ENCODE measurements at places on chromosomes 12 and 14. TPM values are rescaled to one million over a fixed set of nuclear protein-coding genes. Genes with fewer than 3 reads are reported as not detected.

SLC6A15 gene
- 0.13 TPM for total RNA-seq

CD69 gene
- total RNA-seq = not detected

INHBC gene
- total RNA-seq = not detected

COCH gene
- 0.06 TPM for total RNA-seq

SMIM41 gene
- total RNA-seq = 0.13 TPM

BDKRB1 gene
- 0.53 TPM for total RNA-seq

SCN8A gene
- 0.26 TPM for total RNA-seq

MSRB3 gene
- total RNA-seq = 96.9 TPM

PPP1R3E gene
- total RNA-seq = 2.8 TPM

NGB gene
- not detected for total RNA-seq

INTS13 gene
- 27.8 TPM for total RNA-seq
